ENCODE measurements at places on chromosomes 16 and 17. TPM values are rescaled to one million over a fixed set of nuclear protein-coding genes. Genes with fewer than 3 reads are reported as not detected.

The CLEC19A gene
- not detected for total RNA-seq

The ARL5C gene
- not detected for total RNA-seq

The BCL6B gene
- 1.0 TPM for total RNA-seq

The UBTF gene
- 38.8 TPM for total RNA-seq
